ENCODE measurements at places on chromosomes 2 and 18.
A peak's percentile ranks its signal among the peaks of the same experiment; 100 is the strongest.

GRCh38 chr18:58887613-58887963 is 22.9 kb downstream of the ZNF532 start:
- DNase-seq: peak; percentile 82

- no peak for DNase-seq
Measured at GRCh38 chr2:217842017-217842416, 160.8 kb downstream of the TNS1 start.

GRCh38 chr2:19916385-19916950 is 14.7 kb upstream of the TTC32 start:
- no peak for DNase-seq

DNA sequence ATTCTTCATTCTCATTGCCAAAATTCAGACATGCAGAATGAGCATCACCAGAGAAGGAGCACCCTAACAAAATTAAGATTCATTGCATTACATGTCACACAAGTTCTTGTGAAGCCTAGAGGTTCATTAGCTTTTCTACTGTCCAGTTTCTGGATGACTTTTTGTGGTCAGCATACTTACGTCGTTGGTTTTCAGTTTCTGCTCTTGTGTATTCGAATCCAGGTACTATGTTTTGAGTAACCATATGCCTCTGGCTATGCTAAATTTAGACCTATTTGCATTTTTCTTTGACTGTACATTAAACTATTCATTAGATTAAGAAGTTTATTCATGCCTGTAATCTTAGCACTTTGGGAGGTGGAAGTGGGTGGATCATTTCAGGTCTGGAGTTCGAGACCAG is 251.3 kb downstream of the PARD3B start:
- no peak for DNase-seq

GRCh38 chr2:28687171-28687570 is 64.5 kb upstream of the PPP1CB start:
- peak; percentile 92 for DNase-seq

- DNase-seq: no peak
Measured at GRCh38 chr18:12939162-12939561, 8.6 kb upstream of the SEH1L start.

DNA sequence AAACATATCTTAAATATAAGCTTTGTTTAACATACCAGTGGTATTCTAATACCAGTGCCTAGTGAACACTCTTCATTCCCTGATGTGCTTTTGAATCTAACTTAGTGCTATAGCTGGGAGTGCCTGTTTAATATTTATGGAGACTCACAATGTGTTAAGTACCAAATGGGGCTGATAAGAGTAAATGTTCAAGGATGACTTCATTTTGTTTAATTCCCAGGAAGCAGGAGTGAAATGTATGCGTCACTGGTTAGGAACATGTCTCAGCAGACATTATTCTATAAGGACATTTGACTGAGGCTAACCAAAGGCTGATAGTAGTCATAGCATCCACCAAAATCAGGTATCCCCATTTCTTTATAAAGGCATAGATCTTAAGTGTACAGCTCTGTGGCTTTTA is 31.7 kb upstream of the LINC00305 start:
- DNase-seq: no peak

DNA sequence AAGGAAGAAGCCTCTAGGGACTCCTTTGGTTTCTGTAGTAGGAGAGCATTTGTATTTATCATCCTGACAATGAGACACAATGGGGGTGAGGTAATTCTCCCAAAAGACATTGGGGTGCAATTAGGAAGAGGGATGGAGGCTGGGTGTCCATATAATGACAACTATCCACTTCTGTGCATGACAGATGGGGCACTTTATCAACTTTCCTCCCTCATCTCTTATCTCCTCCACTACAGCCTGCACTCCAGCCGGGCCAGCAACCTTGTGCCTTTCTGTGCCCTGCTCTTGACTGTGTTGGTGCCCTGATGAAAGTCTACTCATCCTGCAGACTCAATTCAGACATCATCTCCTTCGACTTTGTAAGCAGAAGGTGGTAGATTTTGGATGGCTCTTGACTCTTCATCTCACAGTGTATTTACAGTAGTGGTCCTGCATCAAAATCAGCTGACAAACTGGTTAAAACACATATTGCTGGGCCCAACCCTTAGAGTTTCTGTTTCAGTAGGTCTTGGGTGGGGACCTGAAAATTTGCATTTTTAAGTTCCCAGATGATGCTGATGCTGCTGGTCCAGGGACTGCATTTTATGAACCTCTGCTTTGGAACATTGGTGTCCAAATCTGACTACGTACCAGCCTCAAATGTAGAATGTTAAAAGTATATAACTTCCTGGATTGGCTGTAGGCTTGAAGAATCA is 40.8 kb upstream of the CFAP36 start:
- no peak for DNase-seq

- no peak for DNase-seq
Measured at GRCh38 chr18:24500217-24500616, 39.8 kb downstream of the HRH4 start.

DNA sequence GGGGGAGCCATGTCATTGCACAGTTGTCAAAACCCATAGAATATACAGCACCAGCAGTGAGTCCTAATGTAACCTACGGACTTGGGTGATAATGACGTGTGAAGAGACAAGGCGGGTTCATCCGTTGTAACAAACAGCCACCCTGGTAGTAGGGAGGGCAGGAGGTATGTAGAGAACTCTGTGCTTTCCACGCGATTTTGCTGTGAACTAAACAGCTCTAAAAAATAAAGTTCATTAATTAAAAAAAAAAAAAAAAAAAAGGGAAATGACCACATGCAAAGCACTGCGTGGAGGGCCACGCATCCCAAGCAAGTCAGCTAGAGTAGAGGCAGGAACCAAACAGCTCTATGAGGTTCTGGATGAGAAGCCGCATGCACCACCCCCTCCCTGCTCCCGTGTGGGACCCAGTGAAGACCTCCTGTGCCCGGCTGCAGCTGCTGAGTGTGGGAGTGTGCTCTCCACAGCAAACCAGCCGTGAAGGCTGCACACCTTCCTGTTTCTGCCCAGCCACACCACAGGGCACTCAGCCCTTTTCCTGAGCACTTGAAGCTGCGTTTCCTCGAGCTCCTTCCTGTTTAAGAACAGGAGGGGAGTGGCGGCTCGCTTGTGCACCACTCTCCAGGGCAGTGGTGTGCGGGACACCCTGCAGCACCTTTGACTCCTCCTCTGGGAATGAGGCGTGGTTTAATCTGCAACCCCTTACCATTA is 65.6 kb downstream of the ODC1 start:
- DNase-seq: peak; percentile 52

DNA sequence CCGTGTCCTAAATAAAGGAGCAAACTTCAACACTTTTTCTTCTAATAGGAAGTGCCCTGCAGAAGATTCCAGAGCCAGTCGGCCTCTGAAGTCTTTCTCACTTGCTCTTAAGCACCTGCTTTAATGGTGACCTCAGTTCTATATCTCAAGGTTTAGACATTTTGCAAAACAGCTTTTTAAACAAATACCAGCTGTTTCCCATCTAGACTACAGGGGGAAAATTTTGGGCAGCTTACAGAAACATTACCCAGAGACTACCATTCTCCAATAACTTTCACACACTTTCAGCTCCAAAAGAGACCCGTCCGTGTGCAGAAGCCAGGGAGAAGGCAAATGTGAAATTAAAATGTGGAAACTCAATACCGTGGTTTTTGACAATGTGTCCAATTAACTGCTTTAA is 285.3 kb upstream of the CCDC68 start:
- DNase-seq: no peak

GRCh38 chr2:40470822-40471813 is 19.2 kb upstream of the SLC8A1 start:
- peak; percentile 82 for DNase-seq

GRCh38 chr2:36351736-36352349 is 3.7 kb upstream of the CRIM1 start:
- DNase-seq: peak; percentile 46

- DNase-seq: no peak
Measured at GRCh38 chr2:222296911-222297599, 1.7 kb downstream of the PAX3 start.

All from inflammatory macrophage treated with lipopolysaccharide for 1 hour (primary cell).